ENCODE measurements at places on chromosomes 5 and 9.

DNA sequence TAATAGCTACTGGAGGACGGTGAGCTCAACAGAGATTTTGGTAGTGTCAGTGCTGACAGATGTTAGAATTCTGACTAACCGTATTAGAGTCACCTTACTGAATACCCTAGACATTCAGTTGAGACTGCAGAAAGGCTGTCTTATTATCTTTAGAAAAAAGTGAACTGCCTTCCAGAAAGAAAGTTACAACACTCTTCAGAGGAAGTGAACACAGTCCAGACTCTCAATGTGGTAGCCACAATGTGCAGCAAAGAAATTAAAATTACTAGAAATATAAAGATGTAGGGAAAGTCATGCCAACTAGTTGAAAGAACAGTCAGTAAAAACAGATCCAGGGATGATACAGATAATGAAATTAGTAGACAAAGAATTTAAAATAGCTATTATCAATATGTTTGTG lies 47.1 kb upstream of the COL15A1 start:
- DNase-seq: no peak

GRCh38 chr9:134212809-134213507 lies 48.6 kb upstream of the RNU6ATAC start:
- DNase-seq: no peak

DNA sequence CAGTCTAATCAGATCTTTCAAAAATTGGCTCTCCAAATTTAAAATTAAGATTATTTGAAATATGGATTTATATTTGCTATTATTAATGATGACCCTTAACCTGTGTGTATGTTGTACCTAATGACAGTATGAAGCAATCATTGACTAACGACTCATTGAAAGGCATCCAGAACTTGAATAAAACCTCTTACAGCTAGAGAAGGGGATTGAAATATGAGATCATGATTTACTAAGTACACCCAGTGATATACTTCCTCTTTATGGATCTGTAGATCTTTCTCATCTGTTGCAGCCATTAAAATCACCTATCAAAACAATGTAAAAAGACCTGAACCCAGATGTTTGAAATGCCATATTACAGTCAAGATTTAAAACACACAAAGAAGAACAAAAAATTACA lies 126.5 kb downstream of the RPS23 start:
- DNase-seq: no peak

DNA sequence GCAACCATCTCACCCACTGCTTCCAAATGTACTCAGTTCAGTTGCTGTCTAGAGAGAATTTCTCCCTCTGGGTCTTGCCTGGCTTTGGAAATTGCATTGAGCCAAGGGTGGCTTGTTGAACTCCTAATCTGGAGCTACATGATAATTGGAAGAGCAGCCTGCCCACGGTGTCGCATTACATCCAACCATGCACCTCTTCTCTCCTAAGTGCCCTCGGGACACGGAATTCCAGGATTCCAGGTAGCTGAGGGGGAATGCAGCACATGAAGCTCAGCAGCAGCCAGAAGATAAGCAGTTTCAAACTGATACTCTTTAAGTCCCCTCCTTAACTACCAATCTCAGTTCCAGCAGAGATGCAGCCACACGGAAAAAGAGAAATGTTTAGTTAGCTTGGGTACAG lies 509.4 kb upstream of the KLF4 start:
- DNase-seq: no peak

DNA sequence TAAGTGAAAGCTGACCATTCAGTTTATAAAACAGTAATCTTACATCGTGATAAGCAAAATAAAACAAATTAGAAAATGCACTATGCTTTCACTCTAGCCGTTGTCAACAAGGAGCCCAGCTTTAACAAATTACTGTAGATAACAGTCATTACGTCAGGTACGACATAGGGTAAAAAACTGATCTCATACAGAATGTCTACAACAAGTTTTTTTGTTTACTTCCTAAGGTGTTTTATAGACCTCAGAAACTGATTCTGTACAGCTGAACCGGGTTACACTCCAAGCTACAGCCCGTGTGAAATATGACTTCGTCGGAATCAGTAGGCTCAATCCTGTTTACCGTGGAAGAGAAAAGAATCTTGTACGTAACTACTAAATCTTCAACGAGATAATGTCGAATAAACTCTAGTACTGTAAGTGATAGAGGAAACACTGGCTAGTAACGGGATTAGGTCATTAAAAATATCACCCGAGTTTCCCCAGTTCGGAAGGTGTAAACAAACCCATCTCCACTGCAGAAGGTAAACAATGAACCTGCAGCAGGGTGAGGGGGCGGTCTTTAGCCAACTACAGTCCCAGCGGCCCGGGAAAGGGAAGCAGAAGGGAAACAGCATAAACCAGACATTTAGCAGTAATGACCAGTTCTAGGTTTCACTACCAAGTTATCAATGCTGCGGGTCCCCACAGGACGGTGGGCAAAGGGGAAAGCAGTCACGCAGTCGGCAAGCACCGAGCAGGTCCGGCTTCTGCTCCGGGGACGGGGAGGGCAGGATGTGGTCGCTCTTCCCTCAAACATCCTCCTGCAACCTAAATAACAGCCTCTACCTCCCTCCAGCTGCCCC lies 1.1 kb downstream of the RICTOR start:
- DNase-seq: peak; percentile 22

DNA sequence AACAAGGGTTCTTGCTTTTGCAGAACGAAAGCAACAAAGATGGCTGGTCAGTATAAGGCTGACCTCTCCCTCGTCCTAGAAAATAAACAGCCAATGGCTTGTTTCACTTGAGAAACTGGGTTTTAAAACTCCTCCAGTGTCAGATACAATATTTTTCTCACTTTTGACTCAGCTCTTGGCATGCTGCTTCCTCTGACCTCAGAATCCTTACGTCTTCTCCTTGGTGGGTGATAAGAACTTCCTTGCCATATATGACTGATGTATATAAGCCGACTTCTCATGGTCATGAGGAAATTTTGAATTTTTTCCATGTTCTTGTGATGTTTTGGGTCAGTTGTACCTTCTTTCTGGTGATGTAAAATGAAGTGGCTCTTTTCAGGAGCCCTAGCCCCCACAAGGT lies 3.8 kb downstream of the ZNF618 start:
- DNase-seq: no peak

GRCh38 chr5:129216001-129216400 lies 121.5 kb downstream of the ISOC1 start:
- DNase-seq: no peak

- peak; percentile 9 for DNase-seq
These were observed 268.2 kb upstream of the TAS2R1 start for GRCh38 chr5:9898319-9898718.

GRCh38 chr5:31853398-31854135 lies 214.6 kb downstream of the PDZD2 start:
- no peak for DNase-seq

GRCh38 chr9:37676411-37676830 lies 25.7 kb downstream of the FRMPD1 start:
- DNase-seq: no peak

GRCh38 chr9:82382887-82383616 lies 394.5 kb downstream of the SPATA31D1 start:
- DNase-seq: no peak

Data from neural crest cell (in vitro differentiated cells).